IgD-negative memory B cell (primary cell): ENCODE measurements at places on chromosomes 5 and 9. TPM values are rescaled to one million over a fixed set of nuclear protein-coding genes. Genes with fewer than 3 reads are reported as not detected.

Gene TNFSF15
- polyA plus RNA-seq: 0.03 TPM

Gene GCNT1
- polyA plus RNA-seq: 4.6 TPM

Gene SPACA9
- polyA plus RNA-seq: 4.6 TPM

Gene CARTPT
- not detected for polyA plus RNA-seq

Gene DND1
- polyA plus RNA-seq: not detected

Gene LCN15
- not detected for polyA plus RNA-seq
